ENCODE measurements at places on chromosomes 2 and 18. TPM values are rescaled to one million over a fixed set of nuclear protein-coding genes. Genes with fewer than 3 reads are reported as not detected.

- H3K27me3 ChIP-seq, result no peaks in the 10 kb centered on the region
- no peak overlapping the region for H3K4me3 ChIP-seq
- H3K36me3 ChIP-seq, result no peaks in the 10 kb centered on the region
- H3K4me1 ChIP-seq, result no peaks in the 10 kb centered on the region
These were observed 96.9 kb downstream of the ARMC9 start for GRCh38 chr2:231295363-231295655.

DNA sequence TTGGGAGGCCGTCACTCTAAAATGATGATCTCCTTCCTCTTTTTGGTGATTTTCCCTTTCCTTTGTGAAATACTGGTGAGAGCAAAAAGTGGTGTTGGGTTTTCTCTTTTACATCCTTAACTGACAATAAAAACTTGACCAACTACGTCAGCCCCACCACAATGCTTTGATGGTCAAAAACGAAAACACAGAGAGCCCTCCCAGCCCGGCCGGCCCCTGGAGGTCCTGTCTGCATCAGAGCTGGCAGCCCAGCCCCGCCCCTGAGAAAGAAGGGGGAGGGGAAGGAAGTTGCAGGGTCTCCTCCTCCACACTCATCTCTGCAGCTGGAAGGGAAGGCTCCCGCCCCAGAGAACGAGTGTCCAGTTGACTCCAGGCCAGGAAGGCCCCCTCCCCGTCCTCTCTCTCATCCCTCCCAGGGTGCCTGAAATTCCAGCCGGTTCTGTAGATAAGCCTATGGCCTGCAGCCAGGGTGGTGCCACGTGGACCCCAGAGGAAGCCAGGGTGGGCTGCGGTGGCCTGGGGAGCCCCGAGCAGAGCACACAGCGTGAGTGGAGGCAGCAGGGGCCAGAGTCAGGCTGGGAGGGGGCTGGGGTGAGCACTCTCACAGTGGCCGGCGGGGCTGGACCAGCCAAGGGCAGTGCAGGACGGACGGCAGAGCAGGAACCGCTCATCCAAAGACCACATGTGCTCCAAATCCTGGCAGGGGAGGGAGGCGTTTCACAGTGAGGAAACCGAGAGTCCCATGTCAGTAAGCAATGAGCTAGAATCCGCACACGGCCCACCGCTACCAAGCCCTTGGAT is 19.8 kb downstream of the BIN1 start:
- no peak overlapping the region for H3K27ac ChIP-seq
- no peak for DNase-seq
- no peak overlapping the region for H3K4me3 ChIP-seq
- H3K27me3 ChIP-seq, result no peaks in the 10 kb centered on the region
- no peaks in the 10 kb centered on the region for H3K36me3 ChIP-seq

WDR43 gene
- polyA plus RNA-seq, result 36.2 TPM

DNA sequence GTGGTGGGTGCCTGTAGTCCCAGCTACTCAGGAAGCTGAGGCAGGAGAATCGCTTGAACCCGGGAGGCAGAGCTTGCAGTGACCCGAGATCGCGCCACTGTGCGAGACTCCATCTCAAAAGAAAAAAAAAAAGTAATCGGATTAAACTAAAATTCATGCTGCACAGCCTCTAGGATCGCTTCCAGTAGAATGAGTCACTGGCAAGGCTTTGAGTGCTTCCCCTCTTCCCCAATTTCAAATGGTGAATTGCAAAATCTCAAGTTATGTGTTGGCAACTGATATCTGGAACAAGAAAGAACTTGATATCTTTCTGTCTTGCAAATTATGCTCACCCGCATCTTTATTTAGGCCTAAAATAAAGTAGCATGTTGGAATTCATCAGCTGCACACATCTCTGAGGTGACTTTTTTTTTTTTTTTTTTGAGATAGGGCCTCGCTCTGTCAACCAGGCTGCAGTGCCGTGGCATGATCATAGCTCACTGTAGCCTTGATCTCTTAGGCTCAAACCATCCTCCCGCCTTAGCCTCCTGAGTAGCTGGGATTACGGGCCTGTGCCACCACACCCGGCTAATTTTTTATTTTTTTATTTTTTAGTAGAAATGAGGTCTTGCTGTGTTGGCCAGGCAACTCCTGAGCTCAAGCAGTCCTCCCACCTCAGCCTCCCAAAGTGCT is 12.7 kb downstream of the TTC39C start:
- no peak overlapping the region for H3K4me3 ChIP-seq
- H3K4me1 ChIP-seq, result peaks cover 94% of the 10 kb centered on the region
- no peak overlapping the region for H3K27ac ChIP-seq
- DNase-seq, result no peak
- peaks cover 25% of the 10 kb centered on the region for H3K36me3 ChIP-seq
- no peaks in the 10 kb centered on the region for H3K27me3 ChIP-seq

LYPD6 gene
- not detected for polyA plus RNA-seq
